ENCODE measurements at places on chromosomes 11 and 22.

DNA sequence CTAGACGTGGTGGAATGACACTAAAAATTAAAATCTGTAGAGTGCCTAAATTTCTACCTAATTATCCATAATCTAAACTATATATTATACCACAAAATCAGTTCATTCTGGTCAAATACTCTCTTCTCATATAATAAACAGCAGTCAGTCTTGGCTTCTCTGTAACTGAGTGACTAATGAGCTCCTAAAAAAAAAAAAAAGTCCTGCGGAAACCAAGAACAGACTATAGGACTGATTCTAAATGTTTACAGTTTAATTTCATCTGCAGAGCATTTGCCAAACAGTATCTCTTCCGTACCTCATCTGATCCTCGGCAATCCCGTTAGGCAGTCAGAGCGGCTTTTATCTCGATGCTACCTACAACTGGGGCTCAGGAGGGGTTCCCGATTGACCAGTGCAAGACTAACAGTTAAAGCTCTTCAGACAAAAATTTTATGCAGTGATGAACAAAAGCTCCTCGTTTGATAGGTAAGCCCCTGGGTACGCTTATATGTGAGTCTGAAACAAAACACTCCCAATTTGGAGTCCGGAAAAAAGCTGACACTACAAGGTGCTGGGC is 686 bp downstream of the KIF18A start:
- peak; percentile 33 for DNase-seq

- no peak for DNase-seq
Measured at GRCh38 chr22:21917959-21918261, 34.7 kb downstream of the PPM1F start.

DNA sequence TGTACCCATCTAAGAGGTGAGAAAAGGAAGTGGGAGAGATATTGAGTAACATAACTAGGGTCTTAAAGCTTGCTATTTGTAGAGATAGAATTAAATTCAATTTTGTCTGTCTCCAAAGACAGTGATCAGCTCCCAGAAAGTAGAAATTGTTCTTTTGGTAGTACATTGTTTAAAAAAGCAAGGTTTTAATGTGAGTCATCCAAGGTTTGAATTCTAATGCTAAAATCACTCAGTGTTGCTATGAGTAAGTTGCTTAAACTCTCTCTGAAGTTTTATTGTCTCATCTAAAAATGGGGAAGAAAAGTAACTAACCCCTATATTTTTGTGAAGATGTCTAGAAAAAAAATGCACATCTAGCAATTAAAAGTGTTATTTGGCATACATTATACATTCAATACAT is 1004.5 kb upstream of the CCDC90B start:
- DNase-seq, result no peak

- DNase-seq, result no peak
Measured at GRCh38 chr22:17245341-17245740, 26.1 kb upstream of the ADA2 start.

- DNase-seq, result no peak
Measured at GRCh38 chr11:78336877-78337553, 80.6 kb downstream of the GAB2 start.

- DNase-seq, result no peak
Measured at GRCh38 chr22:35556666-35557065, 16.0 kb downstream of the RASD2 start.

DNA sequence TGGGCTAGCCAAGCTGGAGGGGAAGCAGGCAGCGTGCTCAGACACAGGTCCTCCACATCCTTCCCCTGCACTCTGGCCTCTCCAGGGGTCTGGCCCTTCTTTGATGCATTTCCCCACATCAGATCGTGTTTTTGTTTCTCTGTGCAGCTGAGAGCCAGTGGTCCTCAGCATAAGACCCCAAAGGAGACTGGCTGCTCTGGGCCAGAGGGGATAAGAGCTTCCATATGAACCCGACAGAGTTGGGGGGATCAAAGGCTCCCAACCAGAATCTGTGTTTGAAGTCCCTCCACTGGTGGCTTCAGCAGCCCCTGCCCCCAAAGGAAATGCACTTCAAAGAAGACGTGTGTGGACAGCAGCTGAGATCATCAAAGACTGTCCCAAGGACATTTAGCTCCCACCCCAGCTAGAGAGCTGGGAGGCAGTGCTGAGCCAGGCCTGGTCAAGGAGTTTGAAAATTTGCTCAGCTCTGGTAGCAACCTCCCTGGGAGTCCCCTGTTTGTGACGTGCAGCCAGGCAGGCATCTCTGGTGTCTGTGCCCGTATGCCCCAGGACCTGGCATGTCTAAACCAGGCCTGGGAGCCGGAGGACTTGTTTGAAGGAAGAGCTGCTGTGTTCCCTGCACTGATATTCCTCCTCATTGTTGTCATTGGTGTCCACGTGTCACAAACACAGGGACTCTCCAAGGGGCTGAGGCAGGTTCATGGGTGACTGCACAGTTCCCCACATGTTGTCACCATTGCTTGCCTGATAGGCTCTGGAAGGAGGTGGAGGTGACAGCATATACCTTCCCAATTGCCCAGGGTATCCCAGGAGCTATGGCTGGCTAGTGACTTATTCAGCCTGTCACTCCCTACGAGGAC is 99.0 kb downstream of the AMOTL1 start:
- DNase-seq, result no peak

- no peak for DNase-seq
Measured at GRCh38 chr11:63560506-63561180, 2.5 kb downstream of the PLAAT2 start.

DNA sequence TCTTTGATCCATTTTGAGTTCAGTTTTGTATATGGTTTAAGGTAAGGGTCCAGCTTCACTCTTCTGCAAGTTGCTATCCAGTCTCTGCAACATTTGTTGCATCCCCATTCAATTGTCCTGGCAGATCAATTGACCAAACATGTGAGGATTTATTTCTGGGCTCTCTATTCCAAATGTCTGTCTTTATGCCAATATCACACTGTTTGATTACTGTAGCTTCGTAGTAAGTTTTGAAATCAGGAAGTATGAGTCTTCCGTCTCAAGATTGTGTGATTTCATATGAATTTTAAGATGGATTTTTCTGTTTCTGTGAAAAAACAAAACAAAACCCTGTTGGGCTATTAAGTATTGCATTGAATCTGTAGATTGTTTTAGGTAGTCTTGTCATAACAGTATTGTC is 17.0 kb downstream of the APLP2 start:
- no peak for DNase-seq

GRCh38 chr11:76327756-76328388 is 53.1 kb downstream of the THAP12 start:
- no peak for DNase-seq

DNA sequence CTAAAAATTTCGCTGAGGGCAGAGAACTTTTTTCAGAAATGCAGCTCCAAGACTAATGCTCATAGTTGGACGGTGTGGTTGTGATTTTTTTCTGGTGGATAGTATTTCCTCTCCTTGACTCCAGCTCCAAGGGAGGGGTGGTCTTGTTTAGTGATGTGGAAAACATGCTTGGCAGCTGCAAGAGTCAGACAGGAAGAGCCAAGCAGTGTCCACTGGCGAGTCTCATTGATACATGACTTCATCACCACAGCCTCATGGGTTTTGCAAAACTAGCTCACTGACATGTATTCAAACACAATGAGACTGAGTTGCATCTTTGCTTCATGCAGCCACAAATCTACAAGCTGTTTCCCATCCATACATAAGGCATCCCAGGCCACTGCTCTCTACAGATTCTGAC is 7.3 kb upstream of the KCNJ1 start:
- DNase-seq, result no peak

- no peak for DNase-seq
Measured at GRCh38 chr11:94946812-94947211, 26.5 kb downstream of the CWC15 start.

GRCh38 chr22:37343863-37344734 is 61.8 kb downstream of the CYTH4 start:
- DNase-seq, result no peak

GRCh38 chr22:26536056-26536761 is 23.9 kb upstream of the TFIP11 start:
- DNase-seq, result no peak

- no peak for DNase-seq
Measured at GRCh38 chr11:72788241-72788640, 5.6 kb downstream of the STARD10 start.

DNA sequence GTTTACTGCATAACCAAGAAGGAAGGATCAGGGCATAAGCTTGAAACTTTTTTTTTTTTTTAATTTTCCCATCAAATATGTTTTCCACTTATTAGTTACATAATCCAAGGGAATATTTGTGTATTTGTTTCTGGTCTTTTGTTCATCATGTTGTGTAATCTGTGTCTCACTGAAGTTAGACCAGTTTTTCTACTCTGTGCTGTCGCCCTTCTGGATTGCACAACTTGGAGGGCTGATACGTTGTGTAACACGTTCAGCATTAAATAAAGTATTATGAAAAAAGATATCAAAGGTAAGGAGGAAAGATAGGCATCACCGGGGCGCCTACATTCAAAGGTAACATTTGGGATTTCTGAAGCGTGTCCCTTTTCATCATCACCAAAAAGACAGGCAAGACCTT is 3.3 kb upstream of the E2F8 start:
- DNase-seq, result no peak

- no peak for DNase-seq
Measured at GRCh38 chr22:40056559-40056958, 61.8 kb downstream of the FAM83F start.

DNA sequence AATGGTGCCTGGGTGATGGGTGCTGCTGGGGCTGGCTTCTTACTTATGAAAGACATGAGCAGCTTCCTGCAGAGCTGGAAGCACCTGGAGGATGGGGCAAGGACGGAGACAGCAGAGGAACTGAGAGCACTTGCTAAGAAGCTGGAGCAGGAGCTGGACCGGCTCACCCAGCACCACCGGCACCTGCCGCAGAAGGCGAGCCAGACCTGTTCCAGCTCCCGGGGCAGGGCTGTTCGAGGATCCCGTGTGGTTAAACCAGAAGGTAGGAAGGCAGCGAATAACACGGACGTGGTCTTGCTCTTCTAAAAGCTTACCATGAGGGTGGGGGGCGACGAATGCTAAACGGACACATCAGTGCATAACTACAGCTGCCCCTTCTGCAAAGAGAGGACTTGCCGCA is 9.3 kb downstream of the APOL5 start:
- DNase-seq, result no peak

DNA sequence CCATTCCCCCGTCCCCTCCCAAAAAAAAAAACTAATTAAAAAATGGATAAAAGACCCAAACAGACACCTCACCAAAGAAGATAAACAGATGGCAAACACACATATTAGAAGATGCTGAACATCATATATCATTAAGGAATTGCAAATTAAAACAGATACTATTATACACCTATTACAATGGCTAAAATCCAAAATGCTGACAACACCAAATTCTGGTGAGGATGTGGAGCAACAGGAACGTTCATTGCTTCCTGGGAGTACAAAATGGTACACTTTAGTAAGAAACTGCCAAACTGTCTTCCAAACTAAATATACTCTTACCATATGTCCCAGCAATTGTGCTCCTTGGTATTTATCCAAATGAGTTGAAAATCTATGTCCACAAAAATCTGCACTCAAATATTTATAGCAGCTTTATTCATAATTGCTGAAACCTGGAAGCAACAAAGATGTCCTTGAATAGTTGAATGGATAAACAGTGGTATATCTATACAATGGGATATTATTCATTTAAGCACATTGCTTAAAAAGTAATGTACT is 19.9 kb downstream of the NAGA start:
- DNase-seq, result no peak

- no peak for DNase-seq
Measured at GRCh38 chr11:124865902-124866851, 945 bp downstream of the ROBO3 start.

DNA sequence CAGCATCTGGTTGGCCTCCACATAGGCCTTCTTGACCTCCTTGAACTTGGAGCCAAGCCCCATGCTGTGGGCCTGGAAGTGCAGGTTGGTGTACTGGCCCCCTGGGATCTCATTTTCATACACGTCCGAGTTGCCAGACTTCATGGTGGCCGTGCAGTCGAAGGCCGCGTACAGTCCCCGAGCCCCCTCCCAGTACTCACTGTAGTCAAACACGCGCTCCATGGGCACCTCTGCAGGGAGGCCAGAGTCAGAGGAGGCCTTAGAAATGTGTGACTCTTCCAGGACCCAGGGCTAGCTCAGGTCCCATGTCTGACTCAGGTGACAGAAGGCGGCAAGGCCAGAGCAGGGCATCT is 6.7 kb upstream of the LRFN4 start:
- no peak for DNase-seq

DNA sequence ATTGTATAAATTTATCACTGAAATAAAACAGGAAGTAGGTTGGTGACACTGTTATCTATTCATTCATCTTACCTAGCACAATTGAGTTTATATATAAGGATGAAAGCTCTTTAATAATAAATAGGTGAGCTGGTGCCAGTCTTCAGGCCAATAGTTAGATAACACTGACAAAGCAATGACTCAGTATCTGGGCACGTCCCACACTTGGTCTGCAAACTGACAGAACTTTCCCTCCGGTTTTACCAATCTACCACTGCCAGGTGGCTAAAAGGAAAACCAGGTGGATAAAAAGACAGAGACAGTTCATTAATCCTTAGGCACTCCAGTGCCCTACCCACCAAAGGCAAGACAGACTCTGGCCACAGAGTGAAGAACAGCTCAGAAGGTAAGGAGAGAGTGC is 17.6 kb downstream of the DDB1 start:
- DNase-seq, result no peak

DNA sequence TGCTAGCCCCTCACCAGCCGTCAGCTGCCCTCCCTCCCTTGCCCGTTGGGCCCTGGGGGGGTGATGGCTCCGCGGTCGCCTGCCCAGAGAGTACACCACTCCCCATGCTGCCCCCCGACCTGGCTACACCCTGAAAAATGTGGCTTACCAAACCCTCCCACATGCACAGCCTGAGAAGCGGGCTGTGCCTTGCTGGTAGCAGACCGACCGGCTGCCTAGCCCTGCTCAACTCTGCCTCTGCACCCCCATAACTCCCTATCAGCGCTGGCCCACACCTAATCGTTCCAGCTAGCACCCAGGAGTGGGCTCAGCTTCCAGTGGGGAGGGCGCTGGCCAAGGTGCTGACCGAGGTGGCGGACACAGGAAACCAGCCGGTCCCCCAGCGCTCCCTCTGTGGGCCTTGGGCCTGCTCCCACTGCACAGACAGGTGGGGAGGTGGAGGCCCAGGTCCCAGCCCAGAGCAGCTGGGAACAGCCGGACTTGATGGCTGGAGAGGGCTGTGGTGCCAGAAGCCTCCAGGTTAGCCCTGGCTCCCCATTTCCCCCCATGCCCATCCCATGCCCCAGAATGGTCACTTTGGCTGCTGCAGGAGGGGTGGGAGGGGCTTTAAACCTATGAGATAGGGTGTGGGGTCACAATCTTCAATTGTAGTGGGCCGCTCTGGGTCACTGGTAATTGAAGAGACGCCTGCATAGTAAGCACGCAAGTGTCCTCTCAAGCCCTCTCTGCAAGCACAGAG is 32.1 kb upstream of the PRODH start:
- DNase-seq, result no peak

Data from NCI-H2081 (cell line).